Non-pigmented ciliary epithelial cell (primary cell): ENCODE measurements at places on chromosomes 2 and 18.

DNA sequence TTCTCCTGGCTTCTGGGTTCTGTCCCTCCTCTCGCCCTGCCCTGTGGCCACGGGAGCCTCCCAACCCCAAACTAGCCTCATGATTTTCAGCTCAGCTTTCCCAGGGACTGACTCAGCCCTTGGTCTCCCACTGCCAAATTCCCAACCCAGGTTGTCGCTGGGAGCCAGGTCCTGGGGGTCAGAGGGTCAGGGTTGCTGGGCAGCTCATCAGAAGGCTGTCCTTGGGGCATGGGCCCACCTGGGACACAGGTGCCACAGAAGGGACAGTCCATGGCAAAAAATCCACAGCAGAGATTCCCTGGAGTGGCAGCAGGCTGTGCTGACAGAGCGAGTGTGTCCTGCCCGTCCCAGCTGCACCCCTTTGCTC, 180.4 kb downstream of the TWIST2 start:
- no peak for DNase-seq

DNA sequence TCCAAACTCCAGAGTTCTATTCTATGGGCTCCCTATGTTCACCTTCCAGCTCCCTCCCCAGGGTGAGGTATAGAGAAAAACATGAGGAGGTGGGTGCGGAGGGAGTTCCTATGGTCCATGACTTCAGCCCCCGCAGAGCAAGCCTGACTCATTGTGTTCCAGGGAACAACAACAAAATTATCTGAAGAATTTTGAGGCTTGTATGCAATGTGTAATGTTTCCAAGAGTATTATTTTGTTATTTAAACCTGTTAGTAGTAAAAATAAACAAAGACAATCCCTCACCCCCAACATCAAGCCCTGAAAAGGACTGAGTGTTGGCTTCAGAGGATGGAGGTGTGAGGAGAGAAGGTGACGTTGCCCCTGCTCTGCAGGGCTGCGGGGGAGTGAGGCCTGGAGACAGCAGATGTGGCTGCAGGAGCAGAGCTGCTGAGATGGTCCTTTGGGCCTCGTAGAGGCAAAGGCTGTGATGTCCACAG, 29.0 kb downstream of the LAMA3 start:
- DNase-seq, result peak; percentile 77

DNA sequence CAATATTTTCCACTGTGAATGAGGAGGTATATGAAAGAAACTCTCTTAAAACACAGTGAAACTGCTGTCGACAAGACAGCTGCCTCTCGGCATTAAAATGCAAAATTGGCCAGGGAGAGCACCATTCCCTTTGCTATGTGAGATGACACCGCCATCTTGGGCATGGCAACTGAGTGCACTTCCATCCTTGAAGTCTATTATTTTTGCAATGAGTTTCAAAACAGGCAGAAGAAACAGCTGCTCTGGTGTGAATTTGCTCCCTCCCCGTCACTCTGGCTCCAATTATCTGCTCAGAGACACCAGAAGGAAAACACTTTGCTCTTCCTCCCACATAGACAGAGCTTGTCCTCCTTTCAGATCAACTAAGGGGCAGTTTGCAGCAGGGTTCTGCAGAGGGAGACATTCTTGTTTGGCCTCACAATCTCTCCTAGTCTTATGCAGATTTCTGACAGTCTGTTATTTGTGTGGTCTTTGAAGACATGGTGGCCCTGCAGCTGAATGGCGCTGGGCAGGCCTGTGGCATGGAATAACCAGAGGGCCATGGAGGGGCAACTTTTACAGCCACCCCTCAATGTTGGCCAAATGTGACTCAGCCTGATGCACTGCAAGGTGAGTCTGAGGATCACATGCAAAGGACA, 48.6 kb upstream of the SEC11C start:
- no peak for DNase-seq

GRCh38 chr2:8303322-8303832, 378.5 kb upstream of the ID2 start:
- DNase-seq, result no peak

DNA sequence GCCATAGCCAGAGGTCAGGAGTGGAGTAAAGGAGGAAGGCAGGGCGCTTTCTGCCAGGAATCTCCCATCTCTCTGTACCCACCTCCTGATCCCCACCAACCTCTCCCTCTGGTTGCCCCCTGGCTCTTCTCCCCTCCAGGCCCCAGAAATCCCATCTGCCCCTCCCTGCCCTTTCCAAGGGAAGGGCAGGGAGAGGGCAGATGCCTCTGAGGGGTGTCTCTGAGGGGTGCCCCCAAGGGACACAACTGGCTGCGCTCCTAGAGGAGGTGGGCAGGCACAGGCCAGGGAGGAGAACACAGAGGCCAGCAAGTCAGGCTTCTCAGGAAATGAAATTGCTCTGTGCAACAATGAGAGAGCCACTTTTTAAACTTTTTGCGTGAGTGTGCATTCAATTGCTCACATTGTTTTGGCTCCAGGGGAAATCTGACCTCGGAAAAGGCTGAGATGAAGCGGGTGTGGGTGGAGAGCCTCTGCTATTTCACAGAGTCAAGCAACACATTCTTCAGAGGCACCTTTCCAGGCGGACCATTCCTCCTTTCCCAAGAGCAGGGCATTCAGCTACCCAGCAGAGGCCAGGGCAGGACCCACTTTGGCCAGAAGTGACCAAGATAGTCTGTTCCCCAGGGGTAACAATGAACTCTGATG, 125.5 kb downstream of the SMAD7 start:
- no peak for DNase-seq

DNA sequence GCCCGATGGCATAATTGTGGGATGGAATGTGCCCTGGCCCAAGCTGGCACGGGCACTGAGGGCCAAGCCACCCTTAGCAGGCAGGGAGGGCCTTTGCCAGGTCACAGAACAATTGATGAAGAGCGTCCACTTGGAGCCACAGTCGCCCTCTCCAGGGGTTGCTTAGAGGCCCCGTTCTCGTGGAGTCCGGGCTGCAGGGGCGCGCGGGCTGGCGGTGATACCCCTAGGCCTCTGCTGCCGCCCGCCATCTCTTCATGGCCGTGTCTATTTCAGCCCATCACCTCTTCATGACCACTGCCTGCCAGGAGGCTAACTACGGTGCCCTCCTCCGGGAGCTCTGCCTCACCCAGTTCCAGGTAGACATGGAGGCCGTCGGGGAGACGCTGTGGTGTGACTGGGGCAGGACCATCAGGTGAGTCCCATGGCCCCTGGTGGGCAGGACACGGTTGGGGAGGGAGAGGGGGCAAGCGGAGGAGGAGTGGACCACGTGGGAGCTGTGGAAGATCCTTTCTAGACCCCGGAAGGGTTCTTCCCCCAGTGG, 17.6 kb downstream of the RAMP1 start:
- DNase-seq, result no peak

DNA sequence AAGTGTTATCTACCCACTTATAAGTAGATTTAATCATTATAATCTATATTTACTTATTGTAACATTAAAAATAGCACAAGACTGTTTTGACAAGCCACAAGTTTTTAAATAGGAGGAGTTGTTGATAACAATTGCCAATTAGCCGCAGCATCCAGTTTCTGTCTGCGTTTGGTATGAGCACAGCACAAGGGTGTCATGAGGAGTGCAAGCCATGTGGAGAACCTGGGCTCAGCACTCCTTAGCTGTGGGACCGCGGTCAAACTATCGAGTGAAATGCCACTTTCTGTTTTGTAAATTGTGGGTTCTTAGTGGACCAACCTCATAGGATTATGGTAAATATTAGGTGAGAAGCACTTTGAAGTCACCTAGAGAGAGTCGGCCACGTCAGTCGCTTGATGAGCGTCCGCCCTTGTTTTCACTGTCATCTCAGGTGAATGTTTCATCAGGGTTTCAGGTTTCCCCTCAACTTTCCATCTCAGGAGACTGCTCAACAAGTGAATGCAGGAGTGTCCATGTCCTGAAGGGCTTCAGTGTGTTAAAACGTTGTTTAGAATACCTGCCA, 294.5 kb downstream of the ZNF407 start:
- DNase-seq, result no peak

GRCh38 chr2:167987026-167987425, 260.4 kb downstream of the STK39 start:
- no peak for DNase-seq

GRCh38 chr2:168169097-168169745, 78.2 kb downstream of the STK39 start:
- no peak for DNase-seq

DNA sequence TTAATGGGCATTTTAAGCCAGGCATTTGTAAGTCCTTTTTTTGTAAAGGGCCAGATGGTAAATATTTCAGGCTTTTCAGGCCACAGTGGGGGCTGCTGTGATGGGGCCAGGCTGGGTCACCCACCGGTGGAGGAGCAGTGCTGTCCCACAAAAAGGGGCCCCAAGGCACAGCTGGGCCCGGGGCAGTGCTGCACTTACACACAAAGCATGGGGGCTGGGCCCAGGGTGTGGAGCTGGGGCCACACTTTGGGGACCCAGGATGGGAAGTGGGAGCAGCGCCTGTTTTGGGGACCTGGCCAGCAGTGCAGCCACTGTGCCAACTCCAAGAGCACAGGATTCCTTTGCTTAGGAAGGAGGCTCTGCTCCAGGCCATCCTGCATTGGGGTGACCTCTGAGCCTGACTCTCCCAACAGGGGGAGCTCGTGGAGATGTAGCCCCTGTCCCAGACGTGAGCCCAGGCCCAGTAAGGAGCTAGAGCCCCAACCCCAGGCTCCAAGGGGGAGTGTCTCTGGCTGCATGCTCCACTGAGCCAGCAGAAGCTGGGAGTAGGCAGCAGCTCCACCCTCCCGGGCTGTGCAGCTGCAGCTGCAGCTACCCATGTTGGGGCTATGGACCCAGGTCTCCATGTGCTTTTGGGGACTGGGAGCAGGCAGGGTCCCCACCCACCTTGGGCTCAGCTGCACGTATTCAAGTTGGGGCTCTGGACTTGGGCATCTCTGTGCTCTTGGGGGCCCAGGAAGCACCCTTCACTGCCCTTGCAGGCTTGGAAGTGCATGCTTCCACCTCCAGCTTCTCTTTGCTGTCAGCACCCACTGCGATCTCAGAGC, 1036.5 kb upstream of the CNTNAP5 start:
- no peak for DNase-seq

DNA sequence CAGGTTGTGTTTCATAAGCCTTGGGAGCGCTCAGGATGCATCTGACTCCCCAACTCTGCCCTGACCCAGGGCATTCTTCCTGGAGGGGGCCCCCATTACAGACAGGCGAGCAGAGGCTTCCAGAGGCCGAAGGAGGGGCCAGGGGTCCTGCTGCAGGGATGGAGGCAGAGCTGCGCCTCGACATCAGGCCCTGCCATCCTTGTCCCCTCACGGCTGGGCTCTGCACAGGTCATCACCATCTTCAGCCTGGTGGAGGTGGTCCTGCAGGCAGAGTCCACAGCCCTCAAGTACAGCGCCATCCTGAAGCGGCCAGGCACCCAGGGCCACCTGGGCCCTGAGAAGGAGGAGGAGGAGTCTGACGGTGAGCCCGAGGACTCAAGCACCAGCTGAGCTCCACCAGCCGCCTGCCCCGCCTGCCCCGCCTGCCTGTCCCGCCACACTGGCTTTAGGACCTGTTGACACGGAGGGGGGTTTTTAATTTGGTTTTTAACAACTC, 42.3 kb upstream of the ALPP start:
- no peak for DNase-seq

DNA sequence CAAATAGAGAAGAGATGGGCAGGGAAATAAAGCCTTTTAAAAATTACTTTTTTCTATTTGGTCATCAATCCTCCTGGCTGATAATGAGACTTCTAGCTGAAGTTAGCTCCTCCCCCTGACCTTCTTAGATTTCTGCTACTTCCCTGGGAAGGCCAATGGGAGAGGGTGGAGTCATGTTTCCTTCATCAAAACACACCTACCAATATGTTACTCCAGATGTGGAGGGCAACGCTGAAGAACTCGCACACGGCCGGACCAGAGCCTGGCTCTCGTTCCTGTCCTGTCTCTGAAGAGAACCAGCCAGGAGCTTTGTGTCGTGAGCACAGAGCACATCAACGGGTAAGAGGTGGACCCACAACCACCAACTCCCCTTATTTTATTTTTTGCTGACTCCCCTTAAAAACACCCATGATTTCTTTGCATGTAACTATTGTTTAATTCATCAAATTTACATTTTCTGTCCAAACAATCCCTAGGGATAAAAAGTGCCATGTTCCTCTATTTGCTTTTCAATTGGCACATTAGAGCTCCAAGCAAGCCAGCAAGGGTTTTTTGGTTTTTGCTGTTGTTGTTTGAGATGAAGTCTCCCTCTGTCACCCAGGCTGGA, 94.9 kb downstream of the ADD2 start:
- no peak for DNase-seq

- no peak for DNase-seq
Observed at GRCh38 chr2:120797421-120798221, 62.0 kb downstream of the GLI2 start.

DNA sequence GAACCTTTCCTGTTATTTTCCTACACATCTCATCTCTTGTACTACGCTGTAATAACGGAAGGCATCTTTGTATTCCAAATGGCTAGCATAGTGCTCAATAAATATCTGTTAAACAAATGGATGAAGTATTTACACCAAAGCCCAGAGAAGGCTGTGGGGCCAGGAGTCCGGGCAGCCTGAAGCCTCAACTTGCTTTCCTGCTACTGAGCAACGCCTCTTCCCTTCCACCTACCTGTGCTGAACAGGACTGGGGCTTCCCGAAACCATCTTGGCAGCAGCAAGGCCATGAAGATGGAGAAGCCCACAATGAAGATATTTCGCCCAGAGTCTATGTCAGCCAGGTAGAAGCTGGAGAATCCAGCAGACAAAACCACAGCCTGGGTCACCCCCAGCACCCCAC, 2.5 kb upstream of the NHEJ1 start:
- no peak for DNase-seq

- DNase-seq, result no peak
Observed at GRCh38 chr18:5417342-5417741, 121.8 kb upstream of the ZBTB14 start.

DNA sequence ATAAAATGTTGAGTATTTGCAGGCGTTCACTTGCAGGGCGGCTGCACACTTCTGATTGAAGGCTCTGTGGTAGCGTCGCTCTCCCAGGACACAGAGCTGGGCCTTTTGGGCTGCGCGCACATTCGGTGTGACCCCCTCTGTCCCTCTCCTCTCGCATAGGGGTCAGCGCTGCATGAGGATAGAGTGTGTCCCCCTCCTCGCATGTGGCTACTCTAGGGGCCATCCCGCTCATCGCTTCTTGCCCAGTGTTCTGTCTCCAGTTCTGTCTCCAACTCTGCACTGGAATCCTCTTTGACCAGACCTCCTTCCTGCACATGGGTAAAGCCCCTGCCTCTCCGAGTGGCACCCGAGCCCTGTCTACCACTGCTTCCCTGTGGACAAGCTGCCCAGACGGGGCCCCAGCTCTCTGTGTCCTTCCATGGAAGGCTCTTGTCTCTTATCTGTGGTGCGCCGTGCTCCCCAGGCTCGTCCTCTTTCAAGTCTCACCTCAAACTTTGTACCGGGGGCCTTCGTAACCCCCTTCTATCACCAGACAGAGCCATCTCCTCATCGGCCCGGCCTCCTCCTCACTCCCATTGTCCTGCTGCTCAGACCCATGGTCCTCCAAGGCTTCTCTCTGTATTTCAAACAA, 278.0 kb upstream of the HDAC4 start:
- DNase-seq, result no peak

DNA sequence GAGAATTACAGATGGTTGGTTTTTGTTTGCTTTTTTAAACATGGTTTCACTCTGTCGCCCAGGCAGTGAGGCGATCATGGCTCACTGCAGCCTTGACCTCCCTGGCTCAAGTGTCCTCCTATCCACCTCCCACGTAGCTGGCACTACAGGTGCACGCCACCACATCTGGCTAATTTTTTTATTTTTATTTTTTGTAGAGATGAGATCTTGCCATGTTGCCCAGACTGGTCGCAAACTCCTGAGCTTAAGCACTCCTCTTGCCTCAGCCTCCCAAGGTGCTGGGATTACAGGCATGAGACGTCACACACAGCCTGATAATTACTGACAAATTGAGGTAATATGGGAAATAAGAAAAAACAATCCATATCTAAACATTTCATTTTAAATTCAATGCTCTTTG, 110.5 kb upstream of the ZSWIM2 start:
- no peak for DNase-seq
